ENCODE measurements at places on chromosomes 2 and 18.
A peak's percentile ranks its signal among the peaks of the same experiment; 100 is the strongest.

DNA sequence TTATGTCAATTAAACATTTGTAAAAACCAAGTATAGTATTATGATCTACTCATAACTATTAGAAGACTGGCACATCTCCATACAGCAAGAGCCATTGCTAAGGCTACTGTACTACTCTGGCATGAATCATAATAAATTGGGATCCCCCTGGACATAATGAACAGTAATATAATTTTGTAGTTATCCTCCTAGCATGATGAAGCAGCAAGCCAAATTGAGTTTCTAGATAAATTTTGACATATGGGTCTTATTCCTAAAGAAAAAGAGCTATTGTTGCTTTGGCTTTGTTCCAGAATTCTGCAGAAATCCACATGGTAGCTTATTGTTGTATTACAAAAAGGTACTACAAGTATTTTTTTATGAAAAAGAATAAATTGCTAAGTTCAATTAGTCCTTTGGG lies 204.3 kb downstream of the CAMKMT start:
- no peak for DNase-seq

DNA sequence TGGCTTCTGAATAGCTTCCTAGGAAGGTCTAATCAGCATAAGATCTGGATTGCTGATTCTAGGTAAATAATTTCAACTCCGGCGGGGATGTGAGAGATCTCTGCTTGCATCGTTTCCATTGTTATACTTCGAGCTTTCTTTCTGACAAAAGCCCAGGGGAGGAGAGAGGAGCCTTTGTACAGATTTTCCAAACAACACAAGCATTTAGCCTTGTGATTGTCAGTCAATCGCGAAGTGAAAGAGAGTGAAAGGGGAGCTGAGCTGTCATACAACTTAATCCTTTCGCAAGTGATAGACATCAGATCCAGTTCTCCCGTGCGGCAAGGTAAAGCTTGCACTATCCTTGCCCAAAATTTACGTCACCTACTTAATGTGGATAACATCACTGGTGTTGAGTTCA lies 26.2 kb downstream of the RALB start:
- no peak for DNase-seq

GRCh38 chr2:159438284-159438683 lies 151.8 kb upstream of the WDSUB1 start:
- DNase-seq, result no peak

- peak; percentile 39 for DNase-seq
Observed at GRCh38 chr2:219277703-219278654, 1.2 kb upstream of the DNAJB2 start.

DNA sequence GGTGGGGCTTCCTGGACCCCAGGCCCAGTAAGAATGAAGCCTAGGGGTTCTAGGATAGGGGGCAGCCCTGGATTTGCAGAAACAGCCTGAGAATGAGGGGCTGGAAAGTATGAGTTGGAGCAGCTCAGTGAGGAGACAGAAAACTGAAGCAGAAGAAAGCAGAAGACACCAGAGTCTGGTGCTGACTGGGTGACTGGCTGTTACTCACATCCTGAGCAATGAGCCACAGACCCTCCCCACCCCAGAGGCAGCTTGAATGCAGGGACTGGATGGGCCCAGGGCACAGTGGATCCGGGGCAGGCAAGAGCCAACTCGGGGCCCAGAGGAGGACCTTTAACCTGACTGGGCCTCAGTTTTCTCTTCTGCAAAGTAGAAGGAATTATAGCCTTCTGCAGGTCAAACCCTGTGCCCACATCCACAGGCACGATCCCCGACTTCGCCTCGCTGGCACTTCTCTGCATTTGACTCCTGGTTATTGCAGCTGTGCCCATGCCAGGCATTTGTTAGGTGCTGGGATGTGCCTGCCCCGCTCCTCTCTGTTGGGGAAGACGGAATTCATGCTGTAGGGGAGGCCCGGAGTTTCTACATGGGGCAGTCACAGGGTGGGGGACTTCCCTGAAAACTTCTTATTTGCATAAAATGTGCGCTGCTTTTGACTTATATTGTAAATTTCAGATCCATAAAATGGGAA lies 8.5 kb downstream of the STEAP3 start:
- DNase-seq, result no peak
